Activated T-helper 2 cell treated with anti-CD3 and anti-CD28 coated beads, Interferon-gamma antibody, Interleukin-2, Interleukin-4, amounts not matched to agents 10 μg/mL and 5 μg/mL and 100 μg/mL, durations not matched to agents 14 hours and 24 hours and 36 hours (primary cell): ENCODE measurements at places on chromosomes 7 and 10.

DNA sequence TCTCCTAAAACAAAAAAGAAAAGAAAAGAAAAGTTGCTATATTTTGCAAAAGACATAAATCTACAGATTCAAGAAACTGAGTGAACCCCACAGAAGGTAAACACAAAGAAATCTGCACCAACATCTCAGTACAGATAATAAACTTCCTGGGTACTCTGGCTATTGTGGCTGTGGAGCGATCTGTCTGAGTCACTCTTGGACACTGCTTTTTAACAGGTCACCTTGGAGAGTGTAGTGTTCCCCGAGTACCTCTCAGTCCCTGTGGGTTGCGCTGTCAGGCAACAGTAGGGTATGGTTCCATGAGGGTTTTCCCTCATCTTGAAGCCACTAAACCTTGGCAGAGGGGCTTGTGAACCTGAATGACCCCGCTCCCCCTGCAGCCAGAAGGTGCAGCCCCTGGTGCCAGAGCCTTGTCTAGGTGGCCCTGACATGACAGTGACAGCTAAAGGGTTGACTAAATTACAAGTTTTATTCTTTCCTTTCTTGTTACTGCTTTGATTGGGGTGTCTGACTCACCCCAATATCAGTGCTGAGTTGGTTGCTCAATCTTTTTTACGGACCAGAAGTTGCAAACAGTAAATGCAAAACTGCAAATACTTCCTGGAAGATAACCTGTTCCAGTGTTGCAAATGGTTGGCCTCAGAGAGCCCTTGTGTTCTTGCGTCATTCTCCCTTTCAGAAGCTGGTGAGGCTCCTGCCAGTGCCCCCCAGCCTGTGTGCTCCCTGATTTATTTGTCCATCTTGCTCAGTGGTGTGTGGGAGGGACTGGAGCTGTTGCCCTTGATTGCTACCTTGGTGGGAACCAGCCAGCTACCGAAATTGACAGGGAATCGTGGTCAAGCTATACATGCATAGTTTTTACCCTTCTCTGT, 30.6 kb downstream of the POR start:
- H3K36me3 ChIP-seq, result peaks cover 6% of the 10 kb centered on the region
- H3K27me3 ChIP-seq, result no peaks in the 10 kb centered on the region
- DNase-seq, result no peak
- peaks cover 7% of the 10 kb centered on the region for H3K4me1 ChIP-seq

GRCh38 chr10:53314876-53315275, 542.3 kb upstream of the MBL2 start:
- H3K27ac ChIP-seq, result no peak overlapping the region
- H3K36me3 ChIP-seq, result no peaks in the 10 kb centered on the region
- no peaks in the 10 kb centered on the region for H3K4me1 ChIP-seq
- no peaks in the 10 kb centered on the region for H3K27me3 ChIP-seq

DNA sequence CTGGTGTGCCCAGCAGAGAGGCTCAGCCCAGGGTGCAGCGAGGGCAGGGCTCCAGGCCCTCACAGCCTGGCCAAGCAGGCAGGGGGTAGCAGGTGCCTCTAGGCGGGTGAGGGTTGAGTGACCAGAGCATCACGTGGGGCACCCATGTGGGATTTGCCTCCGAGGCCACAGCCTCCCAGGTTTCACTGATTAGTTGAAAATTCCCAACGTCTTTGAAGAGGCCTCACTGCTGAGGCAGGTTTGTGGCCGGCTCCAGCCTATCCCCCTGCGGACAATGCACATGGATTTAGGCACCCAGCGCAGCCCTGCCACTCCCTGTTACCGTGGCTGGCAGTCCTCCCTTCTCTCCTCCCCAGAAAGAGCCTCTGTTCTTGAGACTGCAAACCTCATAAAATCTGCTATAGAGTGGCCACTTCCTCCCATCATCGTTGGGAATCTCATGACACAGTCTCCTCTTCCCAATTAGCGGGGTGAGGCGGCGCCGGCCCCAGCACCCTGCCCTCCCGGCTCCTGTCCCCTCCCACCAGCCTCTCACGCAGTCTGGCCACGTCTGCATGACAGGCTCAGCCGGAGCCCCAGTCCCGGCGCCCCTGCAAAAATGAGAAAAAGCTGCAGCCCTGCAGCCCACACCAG, 10.8 kb downstream of the MYL10 start:
- H3K4me1 ChIP-seq, result no peaks in the 10 kb centered on the region
- H3K4me3 ChIP-seq, result no peak overlapping the region
- no peaks in the 10 kb centered on the region for H3K36me3 ChIP-seq
- no peak for DNase-seq
- no peaks in the 10 kb centered on the region for H3K27me3 ChIP-seq

GRCh38 chr7:149722356-149722957, 50.9 kb downstream of the ZNF467 start:
- H3K27me3 ChIP-seq, result no peaks in the 10 kb centered on the region
- H3K27ac ChIP-seq, result no peak overlapping the region
- no peak for DNase-seq
- H3K36me3 ChIP-seq, result no peaks in the 10 kb centered on the region

- no peak for DNase-seq
- no peak overlapping the region for H3K4me3 ChIP-seq
- peaks cover 2% of the 10 kb centered on the region for H3K27me3 ChIP-seq
- H3K36me3 ChIP-seq, result no peaks in the 10 kb centered on the region
Observed at GRCh38 chr7:23712368-23713284, 2.6 kb downstream of the STK31 start.

- peaks cover 1% of the 10 kb centered on the region for H3K27me3 ChIP-seq
- H3K36me3 ChIP-seq, result no peaks in the 10 kb centered on the region
- peaks cover 19% of the 10 kb centered on the region for H3K4me1 ChIP-seq
- DNase-seq, result no peak
- H3K27ac ChIP-seq, result no peak overlapping the region
- no peak overlapping the region for H3K4me3 ChIP-seq
Observed at GRCh38 chr10:62424026-62424425, 49.9 kb downstream of the ZNF365 start.
